ENCODE measurements at places on chromosomes 2 and 18.

- no peak for DNase-seq
These were observed 4.9 kb upstream of the HS6ST1 start for GRCh38 chr2:128323555-128323931.

DNA sequence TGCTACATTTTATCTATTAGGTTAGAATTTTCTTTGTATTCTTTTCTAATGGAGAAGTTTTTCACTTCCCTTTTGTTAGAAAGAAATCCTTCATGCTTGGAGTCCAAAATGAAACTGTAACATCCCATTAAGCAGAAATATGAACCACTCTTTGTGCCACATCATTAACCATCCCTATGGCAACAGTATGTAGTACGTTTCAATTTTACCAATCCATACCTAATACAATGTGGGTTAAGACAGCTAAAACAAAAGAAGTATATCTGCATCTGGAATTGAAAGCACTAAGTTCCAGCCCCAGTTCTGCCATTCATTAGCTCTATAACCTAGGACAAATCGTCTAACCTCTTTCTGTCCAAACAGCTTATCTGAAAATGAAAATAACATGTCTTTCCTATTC, 409.2 kb upstream of the SPHKAP start:
- no peak for DNase-seq

DNA sequence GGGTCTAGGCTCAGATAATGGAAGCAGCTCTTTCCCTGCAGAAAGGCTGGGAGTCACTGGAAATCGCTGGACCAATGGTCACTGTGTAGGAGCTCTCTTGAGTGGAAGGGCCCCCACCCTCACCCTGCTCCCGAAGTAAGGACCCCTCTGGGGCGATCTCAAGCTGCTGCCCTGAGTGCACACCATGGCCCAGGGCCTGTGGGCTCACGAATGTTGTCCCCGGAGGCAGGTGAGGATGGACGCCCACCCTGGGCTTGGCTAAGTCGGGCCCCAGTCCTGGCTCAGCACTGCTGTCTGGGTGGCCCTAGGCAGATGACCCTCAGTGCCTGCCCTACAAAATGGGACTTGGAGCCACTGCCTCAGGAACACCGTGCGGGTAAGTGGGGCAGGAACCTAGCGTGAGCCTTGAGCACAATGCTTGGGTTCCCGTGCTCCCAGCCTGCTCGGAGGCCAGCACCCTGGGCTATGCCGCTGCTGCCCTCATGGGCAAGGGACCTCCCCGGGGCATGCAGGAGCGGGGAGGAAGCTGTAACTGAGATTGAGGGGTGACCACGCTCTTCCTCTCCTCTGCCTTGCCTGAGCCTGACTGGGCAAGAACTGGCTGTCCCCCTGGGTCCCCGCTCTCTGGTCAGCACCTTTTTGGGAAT, 3.7 kb downstream of the D2HGDH start:
- DNase-seq: no peak

- DNase-seq: no peak
These were observed 114.4 kb downstream of the NFATC1 start for GRCh38 chr18:79510046-79510685.

DNA sequence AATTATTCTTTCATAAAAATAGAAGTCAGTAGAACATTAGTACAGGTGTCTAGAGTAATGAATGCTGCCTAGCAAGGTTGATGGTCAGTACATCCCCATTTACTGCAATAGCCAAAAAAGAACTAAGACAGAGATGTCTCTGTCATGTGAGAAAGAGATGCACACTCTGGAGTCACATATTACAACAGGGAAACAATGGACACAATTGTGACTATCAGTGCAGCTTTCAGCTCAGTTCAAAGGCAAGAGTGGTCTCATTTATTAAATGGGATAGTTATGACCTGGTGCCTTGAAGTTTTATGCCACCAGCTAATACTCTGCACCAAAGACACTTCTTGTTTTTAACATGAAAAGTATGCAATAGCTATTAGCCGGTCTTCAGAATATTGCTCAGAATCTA, 194.9 kb upstream of the CHAC2 start:
- DNase-seq: no peak

DNA sequence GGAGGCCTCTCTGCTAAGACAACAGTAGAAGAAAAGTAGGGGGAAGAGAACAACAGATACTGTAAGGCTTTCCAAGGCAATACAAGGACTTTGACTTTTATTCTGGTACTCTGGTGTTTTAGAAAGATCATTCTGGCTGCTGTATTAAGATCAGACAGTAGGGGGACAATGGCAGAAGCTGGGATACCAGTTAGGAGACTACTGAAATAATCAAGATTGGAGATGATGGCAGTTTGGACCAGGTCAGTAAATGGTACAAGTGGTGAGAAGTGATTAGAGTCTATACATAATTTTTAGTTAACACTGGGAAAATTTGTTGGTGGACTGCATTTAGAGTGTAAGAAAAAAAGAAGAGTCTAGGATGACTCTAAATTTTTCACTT, 139.7 kb downstream of the ROCK1 start:
- no peak for DNase-seq

- DNase-seq: no peak
These were observed 168.8 kb downstream of the SMAD7 start for GRCh38 chr18:48781988-48782363.

GRCh38 chr18:34280653-34281052, 55.9 kb upstream of the NOL4 start:
- DNase-seq: no peak

- DNase-seq: no peak
These were observed 129.5 kb upstream of the NYAP2 start for GRCh38 chr2:225270053-225270452.

DNA sequence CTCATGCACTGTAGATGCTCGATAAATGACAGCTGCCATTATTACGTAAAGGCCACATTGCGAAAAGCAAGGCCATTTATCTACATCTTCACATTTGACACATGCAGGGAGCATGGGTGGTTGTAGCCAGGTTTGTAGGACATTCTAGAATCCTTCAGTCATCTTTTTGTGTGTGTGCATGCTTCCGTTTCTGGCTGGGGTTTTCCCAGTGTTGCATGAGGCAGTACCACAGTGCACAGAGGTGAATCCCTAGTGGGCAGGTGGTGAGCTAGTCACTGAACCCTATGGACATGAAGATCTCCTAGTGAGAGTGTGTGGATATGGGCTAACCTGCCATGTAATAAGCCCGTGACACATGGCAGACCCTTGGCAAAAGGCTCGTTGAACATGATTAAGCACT, 151.8 kb upstream of the SLC14A2 start:
- no peak for DNase-seq

DNA sequence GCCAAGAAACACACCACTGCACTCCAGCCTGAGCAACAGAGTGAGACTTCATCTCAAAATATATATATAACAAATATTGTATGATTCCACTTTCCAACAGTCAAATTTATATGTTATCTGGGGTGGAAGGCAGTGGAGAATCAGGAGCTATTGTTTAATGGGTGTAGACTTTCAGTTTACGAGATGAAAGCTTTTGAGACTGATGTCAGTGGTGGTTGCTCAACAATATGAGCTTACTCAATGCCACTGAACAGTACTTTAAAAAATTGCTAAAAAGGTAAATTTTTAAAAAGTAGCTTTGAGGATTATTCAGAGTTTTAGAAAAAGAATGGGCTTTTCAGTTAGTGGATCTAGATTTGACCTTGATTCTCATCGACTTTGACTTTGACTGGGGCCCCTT, 105.9 kb upstream of the ST6GAL2 start:
- no peak for DNase-seq

GRCh38 chr2:10253596-10254372, 48.9 kb upstream of the HPCAL1 start:
- no peak for DNase-seq

- no peak for DNase-seq
These were observed 2.7 kb upstream of the PPP4R1 start for GRCh38 chr18:9617006-9617542.

- DNase-seq: peak; percentile 23
These were observed 47.0 kb downstream of the IWS1 start for GRCh38 chr2:127479219-127479825.

DNA sequence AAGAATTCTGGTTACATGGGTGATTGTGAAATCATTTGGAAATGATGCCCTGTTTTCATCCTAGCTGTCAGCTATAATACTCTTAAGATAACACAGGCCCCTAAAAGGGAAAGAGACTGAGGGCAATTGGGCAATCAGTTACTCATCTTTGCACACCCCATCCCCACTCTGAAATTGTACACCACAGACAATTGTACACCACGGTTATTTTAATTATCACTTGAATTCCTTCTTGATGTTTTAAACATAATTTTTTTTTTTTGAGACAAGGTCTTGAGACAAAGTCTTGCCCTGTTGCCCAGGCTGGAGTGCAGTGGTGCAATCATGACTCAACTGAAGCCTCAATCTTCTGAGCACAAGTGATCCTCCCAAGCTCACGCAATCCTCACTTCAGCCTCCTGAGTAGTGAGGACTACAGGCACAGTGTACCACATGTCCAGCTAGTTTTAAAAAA, 862.4 kb upstream of the ACVR2A start:
- DNase-seq: peak; percentile 51

GRCh38 chr2:10382354-10383061, 65.6 kb downstream of the ODC1 start:
- no peak for DNase-seq

DNA sequence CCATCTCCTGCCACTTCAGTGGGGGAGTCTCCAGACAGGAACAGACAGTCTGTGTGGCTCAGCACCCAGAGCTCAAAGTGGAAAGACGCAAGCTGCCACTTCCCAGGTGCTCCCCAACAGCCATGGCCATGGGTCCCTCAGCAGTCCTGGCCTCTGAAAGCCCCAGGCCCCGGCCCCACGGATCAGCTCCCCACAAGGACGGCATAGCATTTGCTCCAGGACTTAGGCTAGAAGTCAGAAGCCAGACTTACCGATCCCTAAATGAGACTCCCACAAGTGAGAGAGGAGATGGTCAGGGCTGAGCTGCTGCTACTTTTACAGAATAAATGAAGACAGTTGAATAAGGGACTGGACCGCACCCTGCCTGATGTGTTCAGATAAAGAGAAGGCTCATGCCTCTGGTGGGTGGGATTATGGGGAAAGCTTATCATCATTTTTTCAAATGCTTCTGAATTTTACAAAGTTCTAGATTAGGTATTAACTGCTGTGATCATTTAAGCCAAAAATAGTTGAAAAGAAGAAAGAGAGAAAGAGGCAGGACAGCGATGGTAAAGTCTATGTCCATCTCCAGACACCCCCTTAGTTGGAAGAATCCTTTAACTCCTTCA, 50.5 kb downstream of the ADD2 start:
- DNase-seq: no peak

DNA sequence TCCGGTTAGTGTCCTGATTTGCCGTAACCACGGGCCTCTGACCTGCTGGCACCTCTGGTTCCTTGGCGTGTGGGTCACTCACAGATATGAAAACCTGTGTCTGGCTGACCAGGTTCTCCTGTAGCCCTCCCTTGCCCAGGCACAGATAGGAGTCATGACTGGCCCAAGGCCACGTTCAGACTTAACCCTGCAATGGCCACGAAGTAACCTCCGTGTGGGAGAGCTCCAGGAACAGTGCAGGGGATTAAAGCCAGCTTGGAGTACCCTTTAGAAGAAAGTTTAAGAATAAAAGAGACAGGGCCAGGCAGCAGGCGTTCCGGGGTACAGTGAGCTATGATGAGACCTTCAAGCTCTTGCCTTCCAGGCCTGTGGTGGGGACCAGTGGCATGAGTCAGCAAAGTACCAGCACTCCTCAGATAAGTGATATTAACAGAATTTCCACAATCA, 25.5 kb downstream of the CENPO start:
- DNase-seq: no peak

DNA sequence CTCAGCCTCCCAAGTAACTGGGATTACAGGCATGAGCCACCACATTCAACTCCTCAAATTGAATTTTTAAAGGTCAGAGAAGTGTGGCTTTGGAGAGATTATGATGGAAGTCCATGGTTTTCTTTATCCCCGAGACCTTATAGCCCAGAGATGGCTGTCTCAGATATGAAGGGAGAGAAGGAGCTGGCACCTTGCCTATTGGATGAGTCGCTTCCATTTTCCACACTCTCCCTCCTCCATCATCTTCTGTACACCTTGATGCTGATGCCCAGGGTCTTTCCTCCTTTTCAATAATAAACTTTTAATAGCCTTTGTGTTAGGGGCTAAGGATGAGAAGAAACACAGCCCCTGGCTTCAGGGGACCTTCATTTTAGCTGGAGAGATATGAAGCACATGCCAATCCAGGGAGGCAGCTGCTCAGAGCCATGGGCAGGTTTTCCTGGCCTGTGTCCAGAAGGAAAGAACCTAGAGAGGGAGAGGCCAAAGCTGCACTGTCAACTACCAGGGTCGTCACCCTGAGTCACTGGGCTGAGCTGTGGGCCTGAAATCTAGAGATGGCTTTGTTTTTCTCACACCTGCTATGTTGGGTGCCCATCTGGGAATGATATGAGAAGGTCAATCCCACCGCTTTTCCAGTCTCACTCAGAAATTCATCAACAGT, 146.0 kb upstream of the SERTAD2 start:
- DNase-seq: no peak

- DNase-seq: no peak
These were observed 150.5 kb downstream of the MBP start for GRCh38 chr18:76982038-76982437.

DNA sequence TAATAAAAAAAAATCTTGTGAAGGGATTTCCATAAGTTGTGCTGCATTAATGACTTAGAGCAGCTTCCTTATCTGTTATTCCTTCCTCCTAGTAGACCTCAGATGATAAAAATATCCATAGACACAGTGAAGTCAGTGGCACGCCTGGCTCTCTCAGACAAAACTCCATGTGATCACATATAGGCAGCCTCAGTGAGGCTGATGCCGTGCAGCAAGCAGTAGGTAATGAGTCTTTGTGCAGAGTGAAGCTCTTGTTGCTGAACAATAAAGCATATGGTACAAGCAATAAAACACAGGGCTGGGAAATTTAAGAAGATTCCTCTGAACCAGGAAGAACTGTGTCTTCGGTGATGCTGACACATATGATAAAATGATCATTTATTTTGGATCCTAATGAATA, 102.7 kb downstream of the CSRNP3 start:
- DNase-seq: no peak

DNA sequence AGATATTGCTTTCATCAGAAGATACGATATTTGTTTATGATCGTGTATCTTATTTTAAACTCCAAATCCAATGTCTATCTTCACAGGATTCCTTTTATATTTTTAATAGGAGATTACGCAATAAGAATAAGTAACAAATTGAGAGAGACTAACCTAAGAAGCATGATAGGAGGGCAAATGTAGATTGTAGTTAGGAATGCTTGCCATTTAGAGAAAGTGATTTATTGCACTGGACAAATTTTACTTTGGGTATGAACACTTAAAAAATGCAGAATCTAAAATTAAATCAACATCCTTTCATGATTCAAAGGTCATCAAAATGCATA, 563.4 kb upstream of the POU3F3 start:
- no peak for DNase-seq

DNA sequence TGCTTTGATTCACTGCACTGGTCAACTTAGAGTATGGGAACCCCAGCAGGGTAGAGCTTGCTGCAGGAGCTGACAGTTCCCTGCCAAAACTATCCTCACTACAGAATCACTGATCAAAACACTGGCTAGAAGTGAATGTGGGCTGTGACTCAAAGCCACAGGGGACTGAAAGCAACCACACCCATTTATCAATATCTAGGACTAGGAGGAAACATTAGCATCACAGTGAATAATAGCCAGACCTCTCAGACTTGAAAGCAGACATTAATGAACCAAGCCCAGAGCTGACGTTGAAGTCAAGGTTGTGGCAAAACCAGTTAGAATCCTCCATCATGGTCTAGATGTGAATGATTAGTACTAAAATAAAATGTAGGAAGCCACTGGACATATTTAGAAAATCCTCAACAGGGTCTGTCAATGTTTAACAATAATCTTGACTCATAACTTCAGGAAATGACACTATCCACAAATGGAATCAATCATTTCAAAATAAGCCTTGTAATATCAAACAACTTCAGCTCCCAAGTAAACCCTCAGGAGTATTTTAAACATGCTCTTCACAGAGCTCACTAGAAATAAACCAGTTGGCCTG, 131.4 kb downstream of the CDH20 start:
- peak; percentile 9 for DNase-seq
